ENCODE measurements at places on chromosomes 7 and 10.
A peak's percentile ranks its signal among the peaks of the same experiment; 100 is the strongest.

DNA sequence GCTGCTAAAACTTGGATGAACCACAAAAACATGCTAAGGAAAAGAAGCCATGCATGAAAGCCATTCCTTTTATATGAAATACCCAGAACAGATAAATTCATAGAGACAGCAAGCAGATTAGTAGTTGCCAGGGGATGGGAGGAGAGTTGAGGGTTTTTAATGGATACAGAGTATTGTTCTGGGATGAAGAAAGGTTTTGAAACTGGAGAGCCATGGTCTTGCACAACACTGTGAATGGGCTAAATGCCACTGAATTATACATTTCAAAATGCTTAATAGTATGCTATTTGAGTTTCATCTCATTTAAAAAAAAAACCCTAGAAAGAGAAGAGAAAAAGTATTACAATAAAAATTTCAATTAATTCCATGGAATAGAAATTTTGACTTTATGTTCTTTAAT is 154.3 kb downstream of the GNAT3 start:
- DNase-seq = no peak

DNA sequence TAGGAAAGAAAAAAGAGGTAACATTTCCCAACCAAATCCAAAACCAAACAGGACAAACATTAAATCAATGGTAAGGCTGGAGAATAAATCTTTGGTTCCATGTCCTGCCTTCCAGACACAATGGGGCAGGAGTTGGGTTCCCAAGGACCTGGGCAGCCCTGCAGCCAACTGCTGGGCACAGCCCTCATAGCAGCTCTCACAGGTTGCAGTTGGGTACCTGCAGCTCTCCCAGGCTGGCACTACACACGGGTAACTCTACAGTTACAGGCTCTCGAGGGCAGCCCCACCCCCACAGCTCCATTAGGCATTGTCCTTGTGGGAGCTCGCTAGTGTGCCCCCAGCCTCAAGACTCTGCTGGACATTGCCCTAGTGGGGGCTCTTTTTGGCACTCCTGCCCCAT is 7.5 kb downstream of the GRB10 start:
- no peak for DNase-seq

DNA sequence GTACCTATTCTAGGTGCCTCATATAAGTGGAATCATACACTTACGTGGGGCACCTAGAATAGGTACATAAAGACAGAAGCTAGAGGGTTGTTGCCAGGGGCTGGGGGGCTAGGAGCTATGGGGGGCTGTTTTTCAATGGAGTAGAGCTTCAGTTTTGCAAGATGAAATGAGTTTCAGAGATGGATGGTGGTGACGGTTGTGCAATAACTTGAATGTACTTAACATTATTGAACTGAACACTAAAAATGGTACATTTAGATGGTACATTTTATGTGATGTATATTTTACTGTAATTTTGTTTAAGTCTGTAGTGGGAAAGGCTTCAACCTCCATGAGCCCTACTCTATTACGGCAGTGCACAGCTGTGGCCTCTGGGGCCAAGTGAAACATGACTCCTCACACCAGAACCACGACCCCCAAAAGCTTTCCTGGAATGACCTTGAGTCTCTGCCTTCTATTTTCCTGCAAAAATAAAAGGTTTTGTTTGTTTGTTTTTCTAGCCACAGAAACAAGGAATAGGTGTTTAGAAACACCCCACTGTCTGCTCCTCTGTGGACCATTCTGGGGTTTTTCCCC is 147.3 kb upstream of the PLXNA4 start:
- DNase-seq = no peak

DNA sequence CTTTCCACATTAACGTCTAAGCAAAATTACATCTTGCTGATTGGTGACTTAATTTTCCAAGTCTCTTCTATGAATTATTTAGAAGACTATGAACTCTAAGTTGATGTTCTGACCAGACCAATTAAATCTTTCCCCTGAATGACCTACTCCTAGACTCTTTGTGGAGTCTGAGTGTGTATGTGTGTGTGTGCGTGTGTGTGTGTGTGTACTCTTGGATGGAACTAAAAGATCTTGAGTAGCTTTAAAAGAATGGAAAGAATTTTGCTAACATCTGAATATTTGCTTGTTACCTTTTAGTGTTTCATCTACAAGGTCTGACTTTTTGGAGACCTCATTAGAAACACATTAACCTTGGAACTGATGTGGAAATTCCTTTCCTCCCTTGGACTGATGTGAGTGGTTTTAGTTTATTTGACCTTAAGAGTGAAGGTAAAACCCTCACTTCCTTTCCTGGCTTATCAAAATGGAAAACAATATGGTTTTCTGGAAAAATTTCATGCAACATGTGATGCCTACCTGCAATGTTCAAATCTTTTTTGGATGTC is 257.1 kb downstream of the GATA3 start:
- DNase-seq = no peak

- peak; percentile 90 for DNase-seq
Measured at GRCh38 chr7:27130540-27131389, at the start of gene HOXA4. TSS of gene HOXA4 (minus strand) at chr7:27130757. CDS start at chr7:27130733, 24 bp downstream.

GRCh38 chr7:132944774-132945173 is 137.1 kb downstream of the CHCHD3 start:
- DNase-seq = no peak

Measured in HCEC 1CT (cell line).